Esophagus squamous epithelium (tissue), 5 donors: ENCODE measurements at places on chromosomes 6 and 20.

- no peak for DNase-seq
Observed at GRCh38 chr6:139605350-139605749, 230.9 kb upstream of the CITED2 start.

GRCh38 chr6:149233056-149233715 is 84.3 kb upstream of the TAB2 start:
- DNase-seq, result no peak

GRCh38 chr6:110902091-110902490 is 27.5 kb downstream of the AMD1 start:
- DNase-seq, result no peak

- DNase-seq, result no peak
Observed at GRCh38 chr20:46230801-46231282, 77.5 kb downstream of the CDH22 start.

DNA sequence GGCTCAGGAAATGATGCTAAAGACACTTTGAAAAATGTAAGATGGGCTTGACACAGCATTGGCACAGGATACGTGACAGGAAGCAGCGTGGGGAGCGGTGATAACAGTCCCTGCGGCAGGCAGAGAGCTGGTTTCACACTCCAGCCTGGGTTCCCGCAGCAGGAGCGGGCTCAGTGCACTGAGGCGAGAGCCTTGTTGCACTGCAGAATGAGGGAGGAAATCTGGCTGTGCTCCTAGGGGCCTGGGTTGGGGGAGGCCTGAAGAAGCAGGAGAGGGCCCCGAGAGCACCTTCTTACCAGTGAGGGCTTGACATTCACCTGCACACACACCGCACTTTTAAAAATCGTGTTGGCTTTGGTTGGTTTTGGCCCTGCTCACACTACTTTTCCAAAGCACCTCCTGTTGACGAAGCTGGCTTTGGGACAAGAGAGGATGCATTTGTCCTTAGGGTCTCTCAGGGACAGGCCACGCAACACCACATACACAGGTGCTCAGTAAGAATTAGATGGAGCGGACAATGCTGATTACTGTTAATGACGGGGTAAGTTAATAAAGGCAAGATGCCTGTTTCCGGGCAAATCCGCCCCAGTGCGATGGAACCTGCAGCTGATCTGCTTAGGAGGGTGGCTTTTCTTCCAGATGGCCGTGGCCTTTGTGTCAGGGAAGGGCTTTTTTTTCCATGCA is 49.4 kb upstream of the ARMC2 start:
- no peak for DNase-seq

- DNase-seq, result no peak
Observed at GRCh38 chr20:4470375-4470774, 251.3 kb upstream of the PRND start.

- no peak for DNase-seq
Observed at GRCh38 chr6:39108041-39108839, 6.7 kb downstream of the SAYSD1 start.

DNA sequence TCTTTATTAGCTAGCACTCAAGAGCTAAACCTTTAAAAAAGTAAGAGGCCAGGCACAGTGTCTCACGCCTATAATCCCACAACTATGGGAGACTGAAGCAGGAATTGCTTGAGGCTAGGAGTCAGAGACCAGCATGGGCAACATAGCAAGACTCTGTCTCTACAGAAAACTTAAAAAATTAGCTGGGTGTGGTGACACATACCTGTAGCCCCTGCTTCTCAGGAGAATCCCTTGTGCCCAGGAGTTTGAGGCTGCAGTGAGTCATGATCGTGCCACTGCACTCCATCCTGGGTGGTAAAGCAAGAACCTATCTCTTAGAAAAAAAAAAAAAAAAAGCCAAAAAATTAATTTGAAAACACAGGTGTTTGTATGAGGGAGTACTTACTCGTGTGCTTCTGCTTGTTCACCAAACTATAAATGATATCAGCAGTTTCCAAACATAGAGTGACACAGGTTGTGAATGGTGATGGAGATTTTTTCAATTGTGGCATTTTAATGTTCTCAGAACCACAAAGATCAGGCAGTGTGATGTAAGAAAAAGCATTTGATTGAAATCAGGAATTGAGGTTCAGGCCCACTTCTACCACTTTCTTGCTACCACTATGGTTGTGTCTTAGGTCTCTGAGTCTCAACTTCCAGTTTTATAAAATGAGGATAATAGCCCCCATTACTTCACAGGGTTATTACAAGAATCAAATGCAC is 104.9 kb downstream of the FOXO3 start:
- DNase-seq, result no peak

DNA sequence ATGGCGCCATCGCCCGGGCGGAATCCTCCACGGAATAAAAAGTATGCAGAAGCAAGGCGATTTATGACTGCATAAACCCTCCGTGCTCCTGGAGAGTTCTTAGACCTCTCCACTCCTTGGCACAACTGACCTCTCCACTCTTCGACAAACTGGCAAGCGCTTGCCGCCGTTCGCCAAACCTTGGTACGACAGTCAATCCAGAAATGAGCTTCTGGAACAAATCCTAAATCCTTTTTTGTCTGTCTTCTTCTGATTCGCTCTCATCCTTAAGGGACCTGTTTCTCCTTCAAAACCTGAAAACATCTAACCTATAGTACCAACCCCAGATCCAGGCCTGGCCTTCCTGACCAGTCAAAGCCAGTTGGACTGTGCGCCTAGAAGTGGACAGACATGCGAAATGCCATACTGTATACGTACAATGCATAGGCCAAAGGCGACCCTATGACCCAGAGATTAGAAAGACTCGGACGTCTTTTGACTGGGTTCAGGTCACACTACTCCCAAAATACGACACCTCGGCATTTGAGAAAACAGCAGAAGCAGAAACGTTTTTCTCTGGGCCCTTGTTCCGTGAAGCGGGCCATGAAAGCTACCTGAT is 59.4 kb downstream of the TRIM27 start:
- no peak for DNase-seq

- DNase-seq, result no peak
Observed at GRCh38 chr6:138012682-138013081, 94.5 kb downstream of the PERP start.

DNA sequence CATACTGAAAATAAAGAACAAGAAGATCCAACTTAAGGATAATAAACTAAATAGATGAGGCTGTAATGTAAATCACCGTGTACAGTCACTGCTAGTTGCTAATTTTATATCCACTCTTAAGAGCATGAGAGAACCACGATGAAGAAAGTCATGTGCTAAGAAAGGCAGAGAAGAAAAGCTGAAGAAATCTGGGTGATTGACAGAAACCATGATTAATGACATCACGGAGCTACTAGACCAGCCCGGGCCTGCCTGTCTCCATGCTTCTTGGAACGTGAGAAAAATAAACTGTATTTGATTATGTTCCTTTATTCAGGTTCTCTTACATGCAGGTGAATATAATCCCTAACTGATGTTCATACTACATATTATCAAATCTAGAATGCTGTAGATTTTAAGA is 84.2 kb upstream of the E2F3 start:
- DNase-seq, result no peak

- no peak for DNase-seq
Observed at GRCh38 chr20:36407199-36407733, 101.1 kb downstream of the DLGAP4 start.

GRCh38 chr6:88517737-88518136 is 351.6 kb upstream of the CNR1 start:
- no peak for DNase-seq

- DNase-seq, result no peak
Observed at GRCh38 chr6:137002505-137002904, 42.3 kb downstream of the IL20RA start.

GRCh38 chr6:54107470-54108090 is 3.7 kb upstream of the MLIP start:
- DNase-seq, result no peak

DNA sequence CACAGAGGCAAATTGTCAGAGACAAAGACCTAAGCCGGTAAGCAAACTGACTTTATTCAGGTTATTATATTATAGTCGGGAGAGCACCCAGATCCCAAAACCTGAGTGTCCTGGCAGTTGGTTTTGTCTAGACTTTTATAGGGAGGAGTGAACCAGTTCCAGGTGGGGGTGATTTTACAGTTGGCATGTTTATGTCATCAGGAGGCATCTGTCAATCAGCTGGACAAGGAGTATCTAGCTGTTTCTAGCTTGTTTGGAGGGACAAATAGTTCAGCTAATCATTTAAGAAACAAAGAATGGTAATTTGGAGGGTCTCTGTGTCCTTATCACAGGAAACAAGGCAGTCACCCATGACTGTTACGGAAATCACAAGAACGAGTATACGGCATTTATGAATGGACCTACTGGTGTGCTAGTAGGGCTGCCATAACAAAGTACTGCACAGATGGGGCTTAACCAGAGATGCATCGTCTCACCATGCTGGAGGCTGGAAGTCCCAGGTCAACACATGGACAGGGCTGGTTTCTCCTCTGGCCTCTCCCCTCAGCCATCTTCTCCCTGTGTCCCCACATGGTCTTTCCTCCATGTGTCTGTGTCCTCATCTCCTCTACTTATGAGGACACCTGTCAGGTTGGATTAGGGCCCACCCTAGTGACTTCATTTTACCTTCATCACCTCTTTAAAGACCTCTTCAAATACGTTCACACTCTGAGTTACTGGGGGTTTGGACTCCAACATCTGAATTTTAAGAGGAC is 122.7 kb downstream of the LY86 start:
- no peak for DNase-seq

- DNase-seq, result no peak
Observed at GRCh38 chr20:10721137-10721896, 47.5 kb upstream of the JAG1 start.

DNA sequence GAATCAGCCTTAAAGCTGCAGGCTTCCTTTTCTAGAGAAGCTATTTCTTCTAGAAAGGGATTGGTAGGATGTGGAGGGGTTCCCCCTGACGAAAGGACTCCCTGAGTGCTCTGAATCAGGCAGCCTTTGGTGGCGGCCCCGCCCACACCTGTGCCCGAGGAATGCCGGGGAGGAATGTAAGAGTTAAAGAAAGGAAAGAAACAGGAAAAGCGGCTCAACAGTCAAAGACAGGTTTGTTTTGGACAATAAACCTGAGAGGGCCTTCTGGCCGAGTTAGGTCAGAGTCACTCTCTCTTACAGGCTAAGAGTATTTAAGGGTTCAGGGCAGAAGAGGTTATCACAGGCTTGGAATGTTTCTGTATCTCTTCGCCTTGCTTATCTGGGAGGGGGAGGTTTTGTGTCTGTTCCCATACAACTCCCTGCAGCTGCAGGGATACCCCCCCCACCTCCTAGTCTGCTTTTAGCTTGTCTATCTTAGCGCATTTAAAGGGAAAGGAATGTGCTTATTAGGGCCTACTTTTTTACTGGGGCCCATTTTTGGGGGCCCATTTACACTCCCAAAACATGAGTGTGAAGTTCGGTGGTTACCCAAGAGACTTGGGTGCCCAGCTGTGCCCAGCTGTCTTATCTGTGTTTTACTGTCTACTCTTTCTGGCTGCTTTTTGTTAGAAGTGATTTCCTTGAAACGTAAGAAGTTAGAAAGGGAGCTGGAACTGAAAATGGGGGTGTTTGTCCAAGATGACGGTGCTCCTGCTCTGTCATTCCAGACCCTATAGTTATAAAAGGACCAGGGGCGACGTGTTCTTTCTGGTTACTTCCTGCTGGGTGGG is 32.8 kb downstream of the DYNLT1 start:
- no peak for DNase-seq

DNA sequence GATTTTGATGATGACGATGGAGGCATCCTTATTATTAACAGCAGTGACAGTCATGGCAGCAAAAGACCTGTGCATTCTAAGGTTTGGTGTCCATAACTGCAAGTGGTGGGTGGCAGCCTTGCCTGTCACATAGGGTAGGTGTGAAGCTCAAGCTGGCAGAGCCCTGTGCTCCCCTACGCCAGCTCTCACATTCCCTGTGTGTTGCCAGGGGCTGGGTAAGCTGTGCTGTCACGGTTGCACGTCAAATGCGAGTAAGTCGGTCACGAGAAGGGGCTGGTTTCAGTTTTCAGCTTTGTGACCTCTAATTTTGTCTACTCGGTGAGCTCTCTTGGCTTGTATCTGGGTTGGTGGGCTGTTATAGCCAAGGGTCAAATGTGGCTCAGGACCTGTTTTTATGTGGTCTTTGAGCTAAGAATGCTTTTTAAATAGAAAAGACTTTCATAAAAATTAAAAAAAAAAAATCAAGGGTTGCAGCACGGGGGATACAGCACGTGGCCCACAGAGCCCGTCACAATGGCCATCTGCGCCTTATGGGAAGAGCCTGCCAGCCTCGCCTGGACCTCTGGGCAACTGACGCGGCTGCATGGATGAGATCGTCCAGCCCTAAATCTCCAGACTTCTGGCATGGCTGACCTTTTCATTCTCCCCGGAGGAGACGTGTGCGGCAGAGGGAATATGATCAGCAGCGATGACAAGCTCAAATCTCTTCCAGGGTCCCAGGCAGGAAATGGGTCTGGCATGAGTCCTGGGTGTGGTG is 148.5 kb downstream of the PHACTR3 start:
- no peak for DNase-seq

GRCh38 chr6:89615882-89616281 is 22.7 kb downstream of the LYRM2 start:
- DNase-seq, result no peak

GRCh38 chr6:62980724-62981123 is 230.5 kb upstream of the FKBP1C start:
- no peak for DNase-seq

DNA sequence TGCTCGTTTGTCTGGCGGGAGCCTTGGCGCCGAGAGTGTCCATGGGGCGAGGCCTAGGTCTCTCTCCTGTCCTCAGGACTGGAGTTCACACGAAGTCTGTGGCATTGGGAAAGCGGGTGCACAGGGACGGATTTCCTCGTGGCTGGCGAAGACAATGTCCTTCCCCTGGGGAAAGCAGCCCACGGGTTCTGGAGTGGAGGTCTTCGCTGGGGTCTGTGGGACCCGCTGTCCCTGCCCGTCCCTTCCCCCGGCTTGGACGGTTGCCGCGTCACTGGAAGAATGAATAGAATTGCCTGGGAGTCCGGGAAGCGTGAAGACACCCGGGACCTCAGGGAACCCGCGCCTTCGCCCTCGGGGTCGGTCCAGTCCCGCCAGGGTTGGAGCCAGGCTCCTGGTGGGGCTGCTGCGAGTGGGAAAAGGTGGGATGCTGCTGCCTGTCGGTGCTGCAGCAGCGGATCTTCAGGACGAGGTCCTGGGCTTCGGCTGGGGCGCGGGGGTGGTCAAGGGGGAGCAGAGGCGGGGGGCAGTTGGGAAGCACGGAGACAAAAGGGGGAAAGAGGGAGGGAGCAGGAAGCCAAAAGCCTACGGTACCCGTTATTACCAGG is 441.8 kb upstream of the DEFB115 start:
- no peak for DNase-seq

GRCh38 chr6:113971741-113972140 is 793 bp upstream of the HDAC2 start:
- DNase-seq, result no peak

DNA sequence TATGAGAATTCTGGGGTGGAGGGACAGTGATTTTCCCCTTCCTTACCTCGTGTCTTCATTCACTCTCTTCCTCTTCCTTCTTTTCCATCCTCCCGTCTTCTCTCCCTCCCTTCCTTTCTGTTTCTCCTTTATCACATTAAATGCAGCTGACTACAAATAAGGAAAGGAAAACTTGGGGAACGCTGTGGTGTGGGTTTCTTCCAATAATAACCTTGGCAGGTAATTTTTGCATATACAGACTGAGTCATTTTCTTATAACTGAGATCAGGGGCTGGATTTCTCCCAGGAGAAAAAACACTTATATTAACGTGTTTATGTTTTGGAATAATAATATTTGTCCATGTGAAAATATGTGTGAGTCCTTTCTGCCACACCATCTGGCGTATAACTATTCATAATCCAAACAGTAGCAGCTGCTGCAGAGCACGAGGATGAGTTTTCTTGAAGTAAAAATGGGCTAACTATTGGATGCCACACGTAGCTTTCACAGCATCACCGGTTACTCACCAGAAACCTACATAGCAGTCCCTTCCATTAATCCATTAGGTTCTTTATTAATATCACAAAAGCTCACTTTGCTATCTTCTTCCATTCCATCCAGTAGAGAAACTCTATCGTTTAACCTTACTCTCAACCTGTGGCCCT is 139.2 kb upstream of the SASH1 start:
- no peak for DNase-seq
